Mesenteric fat pad (tissue), 1 donor: ENCODE measurements at places on chromosomes 11 and 22. TPM values are rescaled to one million over a fixed set of nuclear protein-coding genes. Genes with fewer than 3 reads are reported as not detected.

Gene HORMAD2
- total RNA-seq, result not detected

Gene EFCAB6
- 1.3 TPM for total RNA-seq

Gene BRSK2
- 1.4 TPM for total RNA-seq

Gene OR2AT4
- total RNA-seq, result not detected

Gene ANGPTL5
- total RNA-seq, result 0.58 TPM

Gene UPK2
- not detected for total RNA-seq

Gene PHF21A
- 44.8 TPM for total RNA-seq

Gene KCNJ4
- not detected for total RNA-seq

Gene C11orf97
- total RNA-seq, result not detected

Gene POLR2F
- total RNA-seq, result 56.9 TPM

Gene MIOX
- not detected for total RNA-seq

Gene MS4A12
- not detected for total RNA-seq

Gene B3GAT1
- 0.32 TPM for total RNA-seq

Gene KLHDC7B
- 0.10 TPM for total RNA-seq

Gene CCT8L2
- total RNA-seq, result not detected

Gene EHF
- total RNA-seq, result 0.22 TPM

Gene ARHGAP8
- total RNA-seq, result 8.2 TPM

Gene GRAP2
- total RNA-seq, result 1.3 TPM

Gene KLHL35
- total RNA-seq, result 0.61 TPM

Gene CREB3L1
- 8.4 TPM for total RNA-seq

Gene SYNGR1
- total RNA-seq, result 10.8 TPM

Gene RBMXL2
- total RNA-seq, result not detected

Gene GAB4
- not detected for total RNA-seq

Gene CCND1
- 788 TPM for total RNA-seq

Gene BATF2
- total RNA-seq, result 2.1 TPM

Gene SCGB1A1
- total RNA-seq, result not detected

Gene UNC93B1
- 42.0 TPM for total RNA-seq

Gene TYMP
- total RNA-seq, result 165 TPM

Gene TMEM135
- 64.3 TPM for total RNA-seq

Gene GLYATL1
- total RNA-seq, result not detected
